ENCODE measurements at places on chromosomes 16 and 17.

DNA sequence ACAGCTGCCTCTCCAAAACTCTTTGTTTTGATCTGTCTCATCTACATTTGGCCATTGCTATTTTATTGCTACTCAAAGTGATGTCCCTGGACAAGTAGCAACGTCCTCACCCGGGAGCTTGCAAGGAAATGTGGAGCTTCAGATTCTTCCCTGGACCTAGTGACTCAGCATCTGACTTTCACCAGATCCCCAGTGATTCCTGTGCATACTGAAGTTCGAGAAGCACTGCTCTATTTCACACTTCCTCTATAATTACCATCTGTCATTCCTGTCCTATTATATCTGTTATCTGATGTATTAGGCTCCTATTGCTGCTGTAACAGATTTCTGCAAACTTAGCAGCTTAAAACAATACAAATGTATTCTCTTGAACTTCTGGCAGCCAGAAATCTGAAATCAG is 28.5 kb upstream of the VAT1L start:
- DNase-seq: no peak

GRCh38 chr16:30850246-30850645 is 43.6 kb downstream of the BCL7C start:
- DNase-seq: no peak

GRCh38 chr17:5236938-5237540 is 2.4 kb upstream of the SCIMP start:
- no peak for DNase-seq

DNA sequence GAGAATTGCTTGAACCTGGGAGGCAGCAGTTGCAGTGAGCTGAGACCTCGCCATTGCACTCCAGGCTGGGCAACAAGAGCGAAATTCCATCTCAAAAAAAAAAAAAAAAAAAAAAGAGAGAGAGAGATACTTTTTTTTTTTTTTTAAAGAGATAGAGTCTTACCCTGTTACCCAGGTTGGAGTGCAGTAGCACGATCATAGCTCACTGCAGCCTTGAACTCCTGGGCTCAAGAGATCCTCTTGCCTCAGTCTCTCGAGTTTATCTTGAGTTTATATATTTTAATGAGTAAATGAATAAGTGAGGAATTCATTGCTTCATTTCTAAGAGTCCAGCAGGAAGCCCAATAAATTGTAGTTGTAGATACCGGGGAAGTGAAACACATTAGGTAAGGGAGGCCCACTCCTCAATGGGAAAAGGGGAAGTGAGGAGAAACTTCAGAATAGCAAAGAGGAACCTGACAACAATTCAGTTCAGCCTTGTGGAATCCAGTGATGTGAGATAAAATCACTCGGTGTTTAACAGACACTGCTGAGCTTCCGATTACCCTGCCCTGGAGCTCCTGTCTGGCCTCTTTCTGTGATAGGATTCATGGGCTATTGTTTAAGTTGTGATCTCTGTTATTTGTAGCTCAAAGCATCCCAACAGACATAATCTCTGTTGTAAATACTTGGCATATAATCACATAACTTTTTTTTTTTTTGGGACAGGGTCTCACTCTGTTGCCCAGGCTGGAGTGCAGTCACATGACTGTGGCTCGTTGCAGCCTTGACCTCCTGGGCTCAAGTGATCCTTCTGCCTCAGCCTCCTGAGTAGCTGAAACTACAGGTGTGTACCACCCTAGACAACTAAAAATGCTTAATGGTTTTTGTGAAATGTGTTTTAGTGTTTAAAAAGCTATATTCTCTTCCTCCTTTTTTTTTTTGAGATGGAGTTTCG is 15.8 kb upstream of the ITGAM start:
- DNase-seq: no peak

DNA sequence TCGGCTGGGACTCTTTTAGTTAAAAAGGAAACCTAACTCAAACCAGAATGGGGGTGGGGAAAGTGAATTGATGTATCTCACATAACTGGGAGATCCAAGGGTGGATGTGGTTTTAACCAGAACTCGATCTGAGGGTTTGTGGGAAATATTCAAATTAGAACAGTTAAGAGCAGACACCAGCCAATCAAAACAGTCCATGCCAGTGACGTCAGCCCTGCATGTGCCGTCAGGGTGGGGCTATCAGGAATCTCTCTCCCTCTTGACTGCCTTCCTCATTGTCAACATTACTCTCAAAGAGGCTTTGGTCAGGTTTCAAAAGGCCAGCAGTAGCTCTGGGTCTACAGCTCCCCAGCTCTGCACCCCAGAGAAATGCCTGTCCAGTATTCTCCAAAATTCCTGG is 94.2 kb upstream of the HSBP1 start:
- DNase-seq: no peak

- DNase-seq: peak; percentile 90
Measured at GRCh38 chr17:1186923-1187771, 7.4 kb upstream of the ABR start.

GRCh38 chr16:70696952-70697593 is 11.2 kb upstream of the MTSS2 start:
- DNase-seq: no peak

DNA sequence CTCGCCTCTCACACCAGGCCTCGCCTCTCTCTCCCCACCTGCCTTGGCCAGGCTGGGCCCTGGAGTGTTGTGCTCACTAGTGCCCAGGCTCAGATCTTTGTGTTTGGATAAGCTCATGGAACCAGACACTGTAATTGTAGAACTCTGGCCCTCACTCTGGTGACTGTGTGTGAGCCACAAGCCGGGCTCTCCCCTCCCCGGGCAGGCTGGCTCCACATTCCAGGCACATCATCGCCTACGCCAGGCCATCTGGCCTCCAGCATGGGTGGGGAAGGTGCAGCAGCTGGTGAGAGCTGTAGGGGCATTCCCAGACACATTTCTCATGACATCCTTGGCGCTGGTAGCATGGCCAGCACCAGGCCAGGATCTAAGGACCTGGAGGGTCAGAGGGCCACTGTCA is 202.3 kb downstream of the RAB11FIP4 start:
- DNase-seq: no peak

DNA sequence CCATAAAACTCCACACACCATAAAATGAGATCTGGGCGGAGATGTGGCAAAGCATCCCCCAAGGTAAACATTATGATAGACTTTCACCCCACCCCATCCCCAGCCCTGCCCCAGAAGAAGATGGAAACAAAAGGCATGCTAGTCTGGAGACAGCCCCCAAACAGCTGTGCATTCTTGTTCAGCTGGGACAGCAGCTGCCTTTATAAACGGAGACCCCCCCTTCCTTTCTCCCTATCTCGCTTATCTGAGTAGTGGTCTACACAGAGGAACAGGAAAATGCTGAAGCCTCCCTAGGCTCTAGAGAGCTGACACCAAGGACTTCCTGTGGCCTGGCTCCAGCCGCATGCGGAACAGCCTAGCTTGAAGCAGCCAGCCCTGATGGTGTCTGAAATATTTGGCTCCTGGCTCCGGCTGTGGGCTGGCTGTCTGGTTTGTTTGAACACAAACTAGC is 190.3 kb upstream of the ANKFN1 start:
- DNase-seq: no peak

- no peak for DNase-seq
Measured at GRCh38 chr17:59420901-59421300, 89.4 kb downstream of the YPEL2 start.

DNA sequence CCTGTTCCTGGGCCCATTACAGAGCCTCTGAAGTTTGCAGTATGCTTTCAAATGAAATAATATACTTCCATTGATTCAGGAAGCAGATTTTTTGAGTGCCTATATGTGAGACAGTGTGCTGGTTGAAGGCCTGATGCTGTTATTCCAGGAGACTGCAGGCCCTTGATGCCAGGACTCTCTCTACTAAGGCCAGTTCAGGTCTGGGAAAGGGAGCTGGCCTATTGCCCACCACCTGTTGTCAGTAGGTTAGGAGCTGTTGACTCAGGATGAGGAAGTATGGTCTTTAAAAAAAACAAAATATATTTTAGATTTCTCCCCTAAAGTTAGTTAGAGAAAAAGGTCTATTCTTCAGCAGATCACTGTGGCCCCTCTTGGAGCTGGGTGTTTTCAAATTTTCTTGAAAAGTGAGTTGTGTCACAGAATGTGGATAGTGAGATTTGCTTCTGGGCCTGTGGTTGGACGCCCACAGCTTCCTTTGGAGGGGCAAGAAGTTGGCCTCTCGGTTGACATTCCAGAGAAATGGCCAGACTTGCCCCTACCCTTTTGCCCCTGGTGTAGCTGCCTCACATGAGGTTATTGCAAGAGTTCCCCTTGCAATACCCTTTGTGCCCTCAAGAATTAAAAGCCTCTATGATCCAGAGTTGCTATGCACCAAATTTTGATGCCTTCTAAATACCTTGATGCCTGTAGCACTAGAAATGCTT is 7.9 kb downstream of the ESRP2 start:
- no peak for DNase-seq

DNA sequence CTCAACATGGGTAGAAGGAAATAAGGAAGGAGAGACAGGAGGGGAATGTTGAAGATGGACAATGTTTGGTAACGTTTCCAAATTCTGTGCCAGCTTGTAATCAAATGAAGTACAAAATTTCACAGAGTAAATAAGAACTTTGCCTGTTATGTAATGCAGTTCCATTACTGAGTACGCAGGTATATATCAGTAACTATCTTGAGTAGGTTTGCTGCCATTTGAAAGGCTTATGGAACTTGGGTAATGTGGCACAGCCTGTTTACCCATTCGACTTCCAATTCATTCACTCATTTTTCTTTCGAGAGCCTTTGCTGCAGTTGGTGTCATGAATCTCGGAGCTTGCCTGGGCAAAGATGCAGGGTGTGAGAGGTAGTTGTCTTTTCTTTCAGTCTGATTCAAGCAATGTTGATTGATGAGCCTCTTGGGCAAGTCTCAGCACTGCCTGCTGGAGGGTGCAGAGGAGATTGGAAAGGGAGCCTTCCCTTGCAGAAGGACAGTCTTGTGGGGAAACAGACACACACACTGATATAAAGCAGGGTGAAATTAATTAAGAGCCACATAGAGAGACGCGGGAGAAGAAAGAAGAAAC is 53.4 kb downstream of the ZNF18 start:
- no peak for DNase-seq

GRCh38 chr16:67539271-67539670 is 10.6 kb downstream of the RIPOR1 start:
- DNase-seq: no peak

- DNase-seq: no peak
Measured at GRCh38 chr17:65537343-65537844, 24.1 kb downstream of the AXIN2 start.

DNA sequence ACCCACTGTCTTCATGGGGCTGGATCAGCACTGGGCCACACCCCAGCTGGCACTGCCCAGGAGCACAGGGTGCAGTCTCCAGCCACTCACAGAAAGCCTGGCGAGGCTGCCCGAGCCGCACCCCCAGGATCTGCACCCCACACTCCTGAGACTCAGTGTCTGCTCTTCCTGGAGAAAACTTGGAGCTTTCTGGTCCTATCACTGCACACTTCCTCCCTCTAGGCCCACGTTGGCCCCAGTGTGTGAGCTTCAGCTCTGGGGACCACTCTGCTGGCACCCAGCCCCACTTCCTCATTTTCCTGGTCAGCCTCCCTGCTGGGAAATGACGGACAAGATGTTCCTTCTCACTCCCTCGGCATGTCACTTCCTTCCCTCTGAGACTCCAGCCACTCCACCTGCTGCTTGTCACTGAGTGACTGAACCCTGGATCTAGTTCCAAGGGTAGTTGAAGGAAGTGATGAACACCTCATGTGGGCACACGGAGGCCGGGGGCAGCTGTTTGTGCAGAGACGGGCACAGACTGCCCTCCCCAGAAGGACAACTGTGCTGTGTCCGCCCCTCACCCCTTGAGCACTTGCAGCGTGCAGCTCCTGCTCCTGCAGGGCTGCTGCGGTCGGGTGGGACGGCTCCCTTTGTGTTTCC is 29.0 kb downstream of the ZC3H18 start:
- DNase-seq: no peak

- no peak for DNase-seq
Measured at GRCh38 chr16:2328428-2328827, 12.1 kb downstream of the ABCA3 start.

GRCh38 chr16:11256661-11257130 is 692 bp upstream of the SOCS1 start:
- DNase-seq: peak; percentile 80

- DNase-seq: no peak
Measured at GRCh38 chr17:64994781-64995538, 61.6 kb downstream of the GNA13 start.

- DNase-seq: peak; percentile 87
Measured at GRCh38 chr17:49997773-49998703, 3.0 kb upstream of the DLX3 start.

GRCh38 chr17:42130310-42130936 is 7.8 kb downstream of the HSPB9 start:
- no peak for DNase-seq

DNA sequence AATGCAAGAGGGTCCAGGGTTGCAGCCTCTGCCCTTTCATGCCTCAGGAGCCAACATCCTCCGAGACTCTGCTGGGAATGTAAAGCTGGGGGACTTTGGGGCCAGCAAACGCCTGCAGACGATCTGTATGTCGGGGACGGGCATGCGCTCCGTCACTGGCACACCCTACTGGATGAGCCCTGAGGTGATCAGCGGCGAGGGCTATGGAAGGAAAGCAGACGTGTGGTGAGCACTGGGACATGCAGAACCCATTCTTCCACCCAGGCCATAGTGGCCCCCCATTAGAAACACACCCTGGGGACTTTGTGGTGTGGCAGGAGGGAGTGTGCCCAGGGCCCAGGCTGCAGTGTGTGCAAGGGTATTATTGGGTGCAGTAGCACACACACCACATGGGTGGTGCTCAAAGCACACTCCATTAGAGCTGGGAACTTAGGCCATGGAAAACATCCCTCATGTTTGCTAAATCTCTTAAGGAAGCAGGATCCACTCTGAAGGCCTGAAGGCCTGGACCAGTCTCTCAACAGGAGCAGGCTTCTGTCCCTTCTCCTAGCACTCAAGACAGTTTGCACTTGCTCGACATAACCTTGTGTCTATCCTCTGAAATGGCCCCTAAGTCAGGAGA is 7.6 kb downstream of the LIMD2 start:
- no peak for DNase-seq

DNA sequence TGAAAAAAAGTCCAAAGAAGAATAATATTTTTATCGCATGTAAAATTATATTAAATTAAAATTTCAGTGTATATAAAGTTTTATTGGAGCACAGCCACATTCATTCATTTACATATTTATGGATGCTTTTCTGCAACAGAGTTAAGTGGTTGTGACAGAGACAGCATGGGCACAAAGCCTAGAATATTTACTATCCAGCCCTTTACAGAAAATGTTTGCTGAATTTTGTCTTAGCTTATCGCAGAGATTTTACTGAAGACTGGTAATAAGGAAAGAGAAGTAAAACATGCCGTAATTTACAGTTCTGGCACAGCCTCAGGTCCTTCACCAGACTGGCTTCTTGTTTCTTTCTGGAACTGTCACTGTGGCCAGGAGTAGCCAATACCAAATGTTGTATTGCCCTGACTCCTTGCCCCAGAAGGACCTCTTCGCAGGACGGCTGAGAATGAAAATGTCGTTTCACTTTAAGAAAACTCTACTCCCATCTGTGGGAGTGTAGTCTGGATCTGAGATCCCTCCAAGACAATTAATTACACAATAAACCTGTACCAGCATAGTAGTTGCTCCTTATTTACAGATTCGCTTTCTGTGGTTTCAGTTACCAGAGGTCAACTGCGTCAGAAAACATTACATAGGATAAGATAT is 94.9 kb upstream of the GOT2 start:
- DNase-seq: no peak

- no peak for DNase-seq
Measured at GRCh38 chr16:55468352-55468990, 10.5 kb upstream of the MMP2 start.

Data from glutamatergic neuron (in vitro differentiated cells).